Type B pancreatic cell (in vitro differentiated cells): ENCODE measurements at places on chromosomes 5 and 9.

- no peaks in the 10 kb centered on the region for H3K36me3 ChIP-seq
- H3K4me1 ChIP-seq, result peaks cover 17% of the 10 kb centered on the region
- DNase-seq, result no peak
- H3K4me3 ChIP-seq, result no peak overlapping the region
These were observed 40.0 kb downstream of the NXNL2 start for GRCh38 chr9:88574953-88575352.

DNA sequence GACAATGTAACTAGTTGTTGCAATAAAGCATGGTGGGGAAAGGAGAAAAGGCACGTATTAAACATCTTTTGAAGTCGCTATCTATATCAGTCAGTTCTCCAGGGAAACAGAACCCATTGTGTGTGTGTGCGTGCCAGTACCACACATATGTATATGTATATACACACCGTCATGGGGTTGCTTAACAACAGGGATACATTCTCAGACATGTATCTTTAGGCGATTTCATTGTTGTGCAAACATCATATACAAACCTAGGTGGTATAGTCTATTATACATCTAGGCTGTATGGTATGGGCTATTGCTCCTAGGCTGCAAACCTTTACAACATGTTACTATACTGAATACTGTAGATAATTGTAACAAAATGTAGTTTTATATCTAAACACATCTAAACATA is 2.3 kb downstream of the CDKN2B-AS1 start:
- peaks cover 83% of the 10 kb centered on the region for H3K27me3 ChIP-seq
- H3K36me3 ChIP-seq, result no peaks in the 10 kb centered on the region
- no peak for DNase-seq
- no peaks in the 10 kb centered on the region for H3K4me1 ChIP-seq
- H3K27ac ChIP-seq, result peak overlapping the region; percentile 42

GRCh38 chr5:305050-305449 is 16.5 kb upstream of the AHRR start:
- H3K4me1 ChIP-seq, result peaks cover 50% of the 10 kb centered on the region
- H3K27ac ChIP-seq, result peak overlapping the region; percentile 51
- H3K27me3 ChIP-seq, result no peaks in the 10 kb centered on the region
- DNase-seq, result no peak
- H3K4me3 ChIP-seq, result no peak overlapping the region

- H3K27ac ChIP-seq, result peak overlapping the region; percentile 84
- H3K4me1 ChIP-seq, result peaks cover 9% of the 10 kb centered on the region
- peaks cover 4% of the 10 kb centered on the region for H3K36me3 ChIP-seq
- peak overlapping the region; percentile 3 for H3K4me3 ChIP-seq
- H3K27me3 ChIP-seq, result no peaks in the 10 kb centered on the region
These were observed 307.9 kb upstream of the SMARCA2 start for GRCh38 chr9:1707291-1707690.

GRCh38 chr5:129951039-129951438 is 46.8 kb downstream of the CHSY3 start:
- DNase-seq, result no peak
- no peak overlapping the region for H3K27ac ChIP-seq
- H3K4me1 ChIP-seq, result peaks cover 11% of the 10 kb centered on the region
- no peaks in the 10 kb centered on the region for H3K27me3 ChIP-seq
- no peaks in the 10 kb centered on the region for H3K36me3 ChIP-seq

- no peak overlapping the region for H3K4me3 ChIP-seq
- H3K27me3 ChIP-seq, result no peaks in the 10 kb centered on the region
- no peaks in the 10 kb centered on the region for H3K4me1 ChIP-seq
- peaks cover 4% of the 10 kb centered on the region for H3K36me3 ChIP-seq
- no peak for DNase-seq
These were observed 12.6 kb downstream of the LMBRD2 start for GRCh38 chr5:36138900-36139683.

GRCh38 chr5:73215531-73215890 is 42.5 kb downstream of the TMEM174 start:
- peaks cover 94% of the 10 kb centered on the region for H3K27me3 ChIP-seq
- no peaks in the 10 kb centered on the region for H3K36me3 ChIP-seq
- H3K4me1 ChIP-seq, result peaks cover 16% of the 10 kb centered on the region
- peak overlapping the region; percentile 78 for H3K4me3 ChIP-seq
- no peak overlapping the region for H3K27ac ChIP-seq
- DNase-seq, result no peak

DNA sequence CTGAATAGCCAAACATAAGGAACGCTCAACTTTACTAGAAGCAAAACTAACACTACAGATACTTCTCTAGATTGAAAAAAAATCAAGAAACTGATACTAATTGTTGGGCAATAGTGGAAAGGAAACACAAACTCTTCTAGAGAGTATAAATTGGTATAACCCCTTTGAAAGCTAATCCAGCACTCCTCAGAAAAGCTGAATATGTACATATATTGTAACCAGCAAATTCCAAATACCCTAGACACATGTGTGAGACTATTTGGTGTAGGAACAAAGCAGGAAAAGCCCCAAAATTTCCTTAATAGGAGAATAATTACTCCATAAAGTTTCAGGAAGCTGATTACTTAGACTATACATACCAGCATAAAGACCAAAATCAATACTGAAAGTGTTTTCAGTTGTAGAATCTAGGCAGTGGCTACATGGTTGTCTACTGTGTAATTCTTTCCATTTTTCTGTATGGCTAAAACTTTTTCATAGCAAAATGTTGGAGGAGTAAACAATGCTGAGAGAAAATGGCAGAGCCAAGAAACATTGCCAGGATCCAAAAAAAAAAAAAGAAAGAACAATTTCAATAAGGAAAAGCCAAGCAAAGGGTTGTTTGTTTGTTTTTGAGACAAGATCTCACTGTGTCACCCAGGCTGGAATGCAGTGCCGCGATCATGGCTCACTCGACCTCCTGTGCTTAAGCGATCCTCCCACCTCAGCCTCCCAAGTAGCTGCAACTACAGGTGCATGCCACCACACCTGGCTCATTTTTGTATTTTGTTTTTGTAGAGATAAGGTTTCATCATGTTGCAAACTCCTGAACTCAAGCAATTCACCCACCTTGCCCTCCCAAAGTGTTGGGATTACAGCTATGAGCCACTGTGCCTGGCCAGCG is 15.0 kb downstream of the SKP1 start:
- H3K4me3 ChIP-seq, result no peak overlapping the region
- H3K36me3 ChIP-seq, result peaks cover 51% of the 10 kb centered on the region

DNA sequence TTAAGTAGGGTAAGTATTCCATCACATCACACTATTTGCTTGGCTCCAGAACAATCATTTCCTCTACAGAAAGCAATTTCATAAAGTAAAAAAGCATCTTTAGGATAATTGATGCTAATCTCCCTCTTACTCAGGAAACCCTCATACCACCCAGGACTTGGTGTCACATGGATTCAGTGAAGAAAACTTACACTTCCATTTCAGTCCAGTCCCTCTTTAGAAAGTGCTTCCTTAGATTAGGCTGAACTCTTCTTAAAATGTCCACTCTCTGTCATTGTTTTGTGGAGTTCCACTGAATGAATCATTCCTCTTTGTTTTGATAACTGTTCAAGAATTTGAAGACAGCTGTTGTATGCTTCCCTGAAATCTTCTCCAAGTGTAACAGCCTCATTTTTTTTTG is 144.0 kb upstream of the ZNF462 start:
- no peak for DNase-seq
- H3K4me1 ChIP-seq, result peaks cover 24% of the 10 kb centered on the region
- no peaks in the 10 kb centered on the region for H3K27me3 ChIP-seq
- no peak overlapping the region for H3K4me3 ChIP-seq
- peak overlapping the region; percentile 1 for H3K27ac ChIP-seq
- H3K36me3 ChIP-seq, result peaks cover 4% of the 10 kb centered on the region

DNA sequence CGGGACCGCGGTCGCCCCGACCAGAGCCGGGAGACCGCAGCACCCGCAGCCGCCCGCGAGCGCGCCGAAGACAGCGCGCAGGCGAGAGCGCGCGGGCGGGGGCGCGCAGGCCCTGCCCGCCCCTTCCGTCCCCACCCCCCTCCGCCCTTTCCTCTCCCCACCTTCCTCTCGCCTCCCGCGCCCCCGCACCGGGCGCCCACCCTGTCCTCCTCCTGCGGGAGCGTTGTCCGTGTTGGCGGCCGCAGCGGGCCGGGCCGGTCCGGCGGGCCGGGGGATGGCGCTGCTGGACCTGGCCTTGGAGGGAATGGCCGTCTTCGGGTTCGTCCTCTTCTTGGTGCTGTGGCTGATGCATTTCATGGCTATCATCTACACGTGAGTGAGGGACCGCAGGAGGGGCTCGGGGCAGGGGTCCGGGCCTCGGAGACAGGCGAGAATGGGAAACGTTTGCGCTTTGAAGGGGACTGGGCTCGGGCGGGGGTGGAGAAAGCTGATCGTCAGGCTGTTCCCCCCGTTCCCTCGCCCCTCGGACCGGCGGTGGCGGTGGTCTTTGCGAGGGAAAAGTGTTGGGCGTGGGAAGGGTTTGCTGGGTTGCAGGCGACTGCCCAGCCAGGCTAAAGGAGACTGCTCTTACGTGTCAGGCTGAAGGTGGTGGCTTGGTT is 457 bp downstream of the UGCG start:
- peak; percentile 76 for DNase-seq
- no peaks in the 10 kb centered on the region for H3K36me3 ChIP-seq
- H3K27ac ChIP-seq, result no peak overlapping the region

DNA sequence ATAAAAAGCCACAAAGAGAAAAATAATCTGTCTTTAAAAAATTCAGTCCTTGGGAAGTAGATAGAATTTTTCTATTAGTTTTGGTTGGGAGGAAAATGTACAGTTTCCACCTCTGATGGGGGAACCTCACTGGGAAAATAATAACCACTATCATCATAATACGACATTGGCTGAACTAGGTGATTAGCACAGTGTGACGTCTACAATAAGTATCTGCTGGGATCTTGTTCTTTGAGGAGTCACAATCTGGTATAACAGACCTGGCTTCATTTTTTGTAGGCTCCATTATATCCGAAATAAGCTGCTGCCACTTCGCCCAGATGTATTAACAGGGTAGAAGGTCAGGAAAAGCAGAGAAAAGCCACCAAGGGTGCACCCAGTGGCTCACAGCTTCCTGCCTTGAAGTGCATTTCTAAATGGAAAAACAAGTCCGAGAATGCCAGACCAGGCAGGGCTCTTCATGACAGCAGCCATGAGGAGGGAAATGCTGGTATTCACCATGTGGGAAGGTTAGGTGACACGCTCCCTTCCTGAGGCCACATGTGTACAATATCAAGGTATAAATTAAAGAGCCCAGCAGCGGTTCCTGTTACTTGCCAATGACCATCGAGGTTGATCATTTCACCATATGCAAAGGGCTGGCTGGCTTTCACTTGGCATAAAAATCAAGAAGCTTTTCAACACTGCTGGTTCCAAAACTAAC is 152.8 kb downstream of the PRELID2 start:
- no peak overlapping the region for H3K27ac ChIP-seq
- H3K27me3 ChIP-seq, result no peaks in the 10 kb centered on the region
- no peak overlapping the region for H3K4me3 ChIP-seq
- no peak for DNase-seq

DNA sequence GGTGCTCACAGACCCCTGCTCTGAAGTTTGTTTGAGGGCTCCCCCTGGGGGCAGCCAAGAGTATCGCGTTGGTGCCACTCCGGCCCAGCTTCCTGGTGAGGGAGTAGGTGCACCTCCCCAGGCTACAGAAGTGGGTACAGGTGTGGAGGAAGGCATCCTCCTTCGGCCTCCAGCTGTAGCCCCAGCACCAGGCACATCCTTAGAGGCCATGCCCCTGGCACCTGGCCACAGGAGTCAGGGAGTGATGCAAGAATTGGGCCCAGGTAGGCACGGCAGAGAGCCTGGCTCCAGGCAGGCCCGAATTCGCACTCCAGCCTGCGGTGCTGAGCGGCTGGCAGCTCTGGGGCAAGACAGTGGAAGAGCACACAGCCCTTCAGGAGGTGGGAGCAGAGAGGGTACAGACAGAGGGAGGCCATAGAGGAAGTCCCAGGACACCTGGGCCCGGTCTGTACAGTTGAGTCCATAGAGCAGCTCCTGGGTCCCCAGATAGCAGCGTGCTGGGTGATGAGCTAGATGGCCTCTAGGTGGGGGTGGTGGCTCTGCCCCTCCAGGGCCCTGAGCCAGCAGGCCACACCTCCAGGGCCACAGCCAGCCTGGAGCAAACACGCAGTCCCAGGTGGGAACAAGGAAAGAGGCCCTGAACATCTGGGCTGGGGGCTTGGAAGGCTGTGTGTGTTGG is 2.4 kb downstream of the SAPCD2 start:
- DNase-seq, result no peak
- peaks cover 3% of the 10 kb centered on the region for H3K27me3 ChIP-seq
- H3K27ac ChIP-seq, result peak overlapping the region; percentile 86
- H3K4me1 ChIP-seq, result peaks cover 12% of the 10 kb centered on the region
- peak overlapping the region; percentile 83 for H3K4me3 ChIP-seq

GRCh38 chr5:149323210-149323609 is 22.1 kb upstream of the GRPEL2 start:
- H3K36me3 ChIP-seq, result no peaks in the 10 kb centered on the region
- H3K4me1 ChIP-seq, result peaks cover 36% of the 10 kb centered on the region
- H3K4me3 ChIP-seq, result no peak overlapping the region
- peak overlapping the region; percentile 66 for H3K27ac ChIP-seq
- no peak for DNase-seq
- no peaks in the 10 kb centered on the region for H3K27me3 ChIP-seq

- H3K27ac ChIP-seq, result no peak overlapping the region
These were observed 10.4 kb downstream of the ZNF189 start for GRCh38 chr9:101409079-101409477.

DNA sequence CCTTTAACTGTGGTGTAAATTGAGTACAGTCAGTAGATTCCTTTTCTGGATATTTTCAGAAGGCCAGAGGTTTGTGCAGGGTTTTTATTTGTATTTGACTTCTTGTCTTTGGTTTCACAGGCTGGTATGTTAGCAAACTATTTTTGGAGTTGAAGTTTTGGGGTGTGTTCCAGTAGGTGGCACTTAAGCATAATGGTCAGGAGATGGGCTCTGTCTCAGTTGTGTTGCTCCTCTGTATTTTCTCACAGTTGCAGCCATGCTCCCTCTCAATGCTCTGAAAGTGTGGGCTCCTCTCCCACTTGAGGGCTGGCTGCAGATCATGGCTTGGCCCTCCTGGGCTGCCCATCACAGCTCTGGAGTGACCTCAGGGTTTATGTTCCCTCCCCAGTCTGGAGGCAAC is 267.0 kb upstream of the PCSK5 start:
- H3K27ac ChIP-seq, result no peak overlapping the region
- H3K36me3 ChIP-seq, result no peaks in the 10 kb centered on the region
- H3K4me3 ChIP-seq, result no peak overlapping the region
- H3K27me3 ChIP-seq, result no peaks in the 10 kb centered on the region
- DNase-seq, result no peak

DNA sequence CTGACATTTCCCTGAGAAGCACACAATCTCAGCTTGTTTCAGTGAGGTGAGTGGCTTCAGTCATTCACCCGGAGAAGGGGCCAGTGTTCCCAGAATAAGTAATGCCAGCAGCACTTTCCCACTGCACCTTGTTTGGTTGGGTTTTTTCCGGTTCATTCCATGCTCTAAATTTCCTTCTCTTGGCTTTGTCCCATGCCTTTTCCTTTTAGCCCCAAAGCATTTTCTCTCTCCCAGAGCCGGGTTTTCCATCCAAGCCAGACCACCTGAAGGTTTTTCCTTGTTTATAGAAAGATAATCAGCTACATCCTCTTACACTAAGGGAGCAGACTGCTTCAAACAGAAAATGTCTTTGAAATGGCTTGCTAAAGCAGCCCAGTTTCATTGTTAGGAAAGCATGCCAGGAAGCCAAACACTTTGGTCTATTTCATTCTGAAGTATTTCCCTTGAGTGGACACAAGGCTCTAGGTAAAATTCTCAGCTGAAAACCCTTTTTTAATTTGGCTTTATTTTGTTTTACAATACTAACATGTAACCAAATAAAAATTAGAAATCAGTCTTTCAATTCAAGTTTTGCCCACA is 501.6 kb downstream of the DTWD2 start:
- no peaks in the 10 kb centered on the region for H3K27me3 ChIP-seq
- DNase-seq, result no peak
- H3K4me1 ChIP-seq, result peaks cover 7% of the 10 kb centered on the region
- H3K36me3 ChIP-seq, result no peaks in the 10 kb centered on the region
